Activated T-helper 1 cell treated with anti-CD3 and anti-CD28 coated beads, Interleukin-12 subunit alpha, Interleukin-12 subunit beta, Interleukin-2, Interleukin-4 antibody, amounts not matched to agents 30 ng/mL and 10 ng/mL and 1 ng/mL, durations not matched to agents 14 hours and 24 hours and 36 hours (primary cell): ENCODE measurements at places on chromosomes 7 and 10.

DNA sequence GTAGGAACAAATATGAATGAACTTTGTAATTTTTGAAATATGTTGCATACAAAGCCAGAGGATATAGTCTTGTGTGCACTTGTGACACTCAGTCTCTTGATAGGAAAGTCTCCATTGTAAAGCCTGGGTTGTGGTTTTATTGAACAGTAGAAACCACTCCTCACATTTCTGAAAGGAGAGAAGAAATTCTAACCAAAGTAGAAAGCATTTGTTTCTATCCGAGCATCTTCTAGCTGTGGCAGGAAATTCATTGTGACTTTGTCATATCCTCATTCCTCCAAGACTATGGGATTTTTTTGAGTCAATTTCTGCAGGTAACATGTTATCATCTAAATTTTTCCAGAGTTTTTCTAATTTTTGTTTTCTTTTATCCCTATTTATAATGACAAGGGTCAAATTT, 55.5 kb upstream of the NCF1 start:
- DNase-seq: no peak

DNA sequence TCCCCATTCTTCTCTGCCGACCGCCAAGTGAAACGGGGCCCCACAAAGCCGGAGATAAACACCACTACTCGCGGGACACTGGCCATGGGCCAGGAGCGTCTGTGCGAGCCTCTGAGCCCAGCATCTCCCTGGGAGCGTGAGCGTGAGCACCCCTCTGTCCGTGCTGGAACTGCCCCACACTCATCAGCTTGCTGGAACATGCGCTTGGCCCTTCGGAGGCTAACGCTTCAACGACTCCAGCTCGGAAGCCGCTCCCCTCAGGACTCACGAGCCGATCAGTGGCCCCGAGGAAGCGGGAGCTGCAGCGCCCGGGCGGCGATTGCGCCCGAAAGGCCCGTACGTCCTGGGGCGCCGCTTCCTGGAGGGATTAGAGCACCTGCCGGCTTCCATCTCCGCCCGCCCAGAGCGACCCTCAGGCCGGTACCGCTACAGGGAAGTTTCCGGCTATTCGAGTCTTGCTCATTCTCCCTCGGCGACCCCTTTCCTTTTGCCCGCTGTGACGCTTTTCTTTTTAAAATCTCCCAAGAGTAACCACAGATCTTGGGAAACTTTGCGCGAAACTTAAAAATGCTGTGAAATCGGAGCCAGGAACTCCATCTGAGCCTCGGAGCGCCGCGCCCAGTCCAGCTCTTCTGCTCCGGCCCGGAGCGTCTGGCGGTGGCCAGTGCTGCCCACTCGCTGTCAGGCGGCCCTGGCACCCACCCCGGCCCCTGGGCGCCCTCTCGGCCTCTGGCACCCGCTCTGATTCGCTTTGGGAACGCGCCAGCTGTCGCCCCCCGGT, 1.0 kb downstream of the TLL2 start:
- no peak for DNase-seq

DNA sequence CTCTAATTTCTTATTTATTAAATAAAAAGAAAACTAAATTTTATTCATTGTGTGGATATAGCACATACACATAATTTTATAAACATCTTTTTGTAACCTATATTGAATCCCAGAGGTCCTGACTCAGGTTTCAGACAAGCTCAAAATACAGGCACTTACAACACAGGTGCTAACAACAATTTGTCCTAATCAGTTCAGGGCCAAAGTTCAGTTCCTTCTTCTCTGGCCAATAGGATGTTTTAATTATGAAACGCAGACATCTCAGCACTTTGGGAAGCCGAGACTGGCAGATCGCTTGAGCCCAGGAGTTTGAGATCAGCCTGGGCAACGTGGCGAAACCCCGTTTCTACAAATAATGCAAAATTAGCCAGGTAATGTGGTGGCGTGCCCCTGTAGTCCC, 15.0 kb downstream of the RPA3 start:
- no peak for DNase-seq

DNA sequence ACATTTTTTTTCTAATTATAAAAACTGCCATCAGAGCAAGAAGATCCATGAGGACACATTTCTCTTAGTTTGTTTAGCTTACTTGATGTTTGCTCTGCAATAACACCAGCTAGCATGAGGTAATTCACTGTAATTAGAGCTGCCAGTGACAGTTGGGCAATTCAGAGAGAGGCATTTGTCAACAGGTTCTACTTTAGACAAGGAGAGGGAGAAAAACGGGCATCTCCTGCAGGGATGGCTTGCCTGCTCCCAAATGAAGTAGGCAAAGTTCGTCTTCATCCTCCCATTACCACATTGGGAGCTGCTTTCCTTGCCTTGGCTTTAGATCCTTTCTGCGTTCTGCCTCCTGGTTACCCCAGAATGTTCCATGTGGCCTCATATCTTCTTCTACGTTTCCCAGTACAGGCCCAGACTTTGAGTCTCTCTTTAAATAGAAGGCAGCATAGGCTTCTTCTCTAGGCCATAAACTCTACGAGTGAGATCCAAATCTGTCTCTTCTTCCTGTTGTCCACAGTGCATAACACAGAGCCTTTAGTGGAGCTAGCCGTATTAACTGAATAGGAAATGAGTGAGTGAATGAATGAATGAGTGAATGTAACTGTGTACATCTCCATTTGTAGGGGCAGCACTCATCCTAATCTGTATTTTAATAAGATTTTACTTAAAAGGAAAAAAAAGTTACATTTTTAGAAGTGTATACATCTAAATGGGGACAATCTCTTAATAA, 21.2 kb downstream of the ASB15 start:
- DNase-seq: no peak

GRCh38 chr10:117417196-117417595, 42.0 kb upstream of the PDZD8 start:
- DNase-seq: no peak

- no peak for DNase-seq
Measured at GRCh38 chr10:59126991-59127390, 49.5 kb upstream of the PHYHIPL start.

GRCh38 chr10:102046095-102046494, 9.9 kb downstream of the ARMH3 start:
- no peak for DNase-seq

DNA sequence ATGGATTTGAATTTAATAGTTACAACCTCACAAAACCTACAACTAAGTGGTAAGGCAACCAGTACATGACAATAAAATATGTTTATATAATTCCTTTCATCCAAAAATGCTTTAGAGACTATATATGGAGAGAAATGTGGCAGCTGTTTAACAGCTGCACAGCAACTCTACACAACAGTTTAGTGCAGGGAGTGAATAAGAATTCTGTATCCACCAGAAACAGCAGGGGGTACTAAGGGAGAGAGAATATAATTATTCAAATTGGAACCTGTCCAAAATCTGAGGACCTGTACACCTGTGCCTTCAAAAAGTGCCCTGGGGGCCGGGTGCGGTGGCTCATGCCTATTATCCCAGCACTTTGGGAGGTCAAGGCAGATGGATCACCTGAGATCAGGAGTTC, 49.6 kb downstream of the POLL start:
- DNase-seq: no peak

- no peak for DNase-seq
Measured at GRCh38 chr10:14416308-14416700, 85.6 kb upstream of the FRMD4A start.

DNA sequence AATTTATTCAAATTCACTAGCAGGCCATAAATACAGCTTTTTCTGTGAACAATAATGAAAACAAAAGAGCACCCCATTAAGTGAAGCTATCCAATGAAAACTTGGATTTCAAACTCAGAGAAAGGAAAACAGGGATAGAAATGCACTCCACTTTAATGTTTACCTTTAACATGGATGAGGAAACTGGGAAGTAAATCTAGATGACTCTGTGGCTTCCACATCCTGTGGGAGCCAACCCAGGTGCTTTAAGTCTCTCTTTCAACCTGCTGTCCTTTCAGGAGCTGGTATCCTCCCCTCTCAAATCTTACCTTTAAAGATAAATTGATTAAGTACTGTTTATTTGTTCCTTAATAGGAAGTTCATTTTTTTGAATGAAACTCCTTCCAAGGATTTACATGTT, 21.5 kb upstream of the SGMS1 start:
- DNase-seq: no peak

DNA sequence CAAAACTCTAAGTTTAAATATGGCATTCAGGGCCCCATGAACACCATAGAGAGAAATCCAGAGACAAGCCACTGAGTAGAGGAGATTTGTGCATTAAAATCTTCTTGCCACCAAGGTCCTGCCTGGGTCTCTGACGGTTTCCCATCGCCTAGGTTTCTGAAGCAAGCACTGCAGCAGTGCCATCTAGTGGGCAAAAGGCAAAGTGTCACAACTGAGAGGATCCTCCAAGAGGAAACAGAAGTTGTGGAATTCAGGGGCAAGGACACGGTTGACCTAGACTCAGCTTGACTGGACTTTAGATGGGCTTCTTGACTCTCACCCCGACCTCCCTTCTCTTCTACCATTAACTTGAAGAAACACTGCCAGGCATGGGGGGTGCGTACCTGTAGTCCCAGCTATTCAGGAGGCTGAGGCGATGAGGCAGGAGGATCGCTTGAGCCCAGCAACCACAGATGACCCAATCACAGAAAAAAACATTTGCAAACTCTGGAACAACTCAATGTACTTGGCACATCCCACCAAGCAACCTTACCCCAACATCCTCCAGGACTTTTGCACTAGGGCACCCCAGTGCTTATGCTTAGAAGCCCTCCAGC, 604.1 kb downstream of the GALNT17 start:
- DNase-seq: peak; percentile 9

DNA sequence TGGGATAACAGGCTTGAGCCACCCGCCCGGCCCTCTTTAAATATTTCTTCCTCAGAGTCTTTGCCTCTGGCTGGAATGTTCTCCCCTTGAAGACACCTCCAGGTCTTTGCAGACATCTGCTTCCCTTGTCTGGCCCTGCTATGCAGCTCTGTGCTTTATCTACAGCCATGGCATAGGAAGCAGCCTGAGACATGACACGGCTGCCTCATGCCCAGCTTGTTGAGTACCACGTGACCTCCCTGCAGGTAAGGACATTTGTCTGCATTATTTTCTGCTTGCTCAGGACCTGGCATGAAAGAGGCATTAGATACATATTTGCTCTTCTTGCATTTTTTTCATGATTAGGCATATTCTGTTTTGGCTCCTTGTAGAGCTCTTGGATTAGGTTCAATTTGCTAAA, 113.8 kb upstream of the KLF6 start:
- DNase-seq: no peak

GRCh38 chr10:130046591-130046990, 64.0 kb downstream of the C10orf143 start:
- no peak for DNase-seq

DNA sequence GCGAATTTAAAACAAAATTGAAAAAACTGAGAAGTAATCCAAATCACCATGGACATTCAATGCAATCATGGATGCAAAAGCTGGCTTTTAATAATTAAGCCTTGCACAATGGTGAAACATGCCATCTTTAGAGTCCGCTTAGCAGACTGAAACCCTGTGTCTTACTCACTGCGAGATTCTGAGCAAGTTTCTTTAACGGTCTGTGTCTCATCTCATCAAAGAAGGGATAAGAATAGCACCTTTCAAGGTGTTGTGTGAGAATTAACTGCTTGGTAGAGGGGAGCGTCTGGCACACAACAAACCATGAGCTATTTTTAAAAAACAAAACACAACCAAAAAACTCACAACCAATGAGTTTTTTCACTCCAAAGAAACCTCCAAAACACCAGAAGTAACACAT, 21.4 kb downstream of the ACBD7 start:
- no peak for DNase-seq

- no peak for DNase-seq
Measured at GRCh38 chr10:94678475-94678874, 5.1 kb upstream of the CYP2C18 start.

GRCh38 chr10:86868353-86868752, 89.1 kb downstream of the MMRN2 start:
- no peak for DNase-seq

DNA sequence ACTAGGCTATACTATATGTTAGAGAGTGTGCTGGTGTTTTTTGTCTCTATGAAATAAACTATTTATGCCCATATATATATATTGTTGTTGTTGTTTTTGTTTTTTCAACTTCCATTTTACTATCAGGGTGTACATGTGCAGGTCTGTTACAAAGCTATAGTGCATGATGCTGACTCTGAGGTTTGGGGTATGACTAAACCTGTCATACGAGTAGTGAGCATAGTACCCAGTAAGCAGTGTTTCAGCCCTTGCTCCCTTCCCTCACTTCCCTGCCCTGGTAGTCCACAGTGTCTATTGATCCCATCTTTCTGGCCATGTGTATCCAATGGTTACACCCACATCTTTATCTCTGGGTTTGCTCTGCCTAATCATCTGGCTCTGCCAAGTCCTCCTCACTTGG, 101.8 kb downstream of the FAS start:
- DNase-seq: no peak

- DNase-seq: no peak
Measured at GRCh38 chr7:120504386-120504785, 231.4 kb downstream of the KCND2 start.

- DNase-seq: no peak
Measured at GRCh38 chr7:72035266-72035665, 376.9 kb downstream of the CALN1 start.

DNA sequence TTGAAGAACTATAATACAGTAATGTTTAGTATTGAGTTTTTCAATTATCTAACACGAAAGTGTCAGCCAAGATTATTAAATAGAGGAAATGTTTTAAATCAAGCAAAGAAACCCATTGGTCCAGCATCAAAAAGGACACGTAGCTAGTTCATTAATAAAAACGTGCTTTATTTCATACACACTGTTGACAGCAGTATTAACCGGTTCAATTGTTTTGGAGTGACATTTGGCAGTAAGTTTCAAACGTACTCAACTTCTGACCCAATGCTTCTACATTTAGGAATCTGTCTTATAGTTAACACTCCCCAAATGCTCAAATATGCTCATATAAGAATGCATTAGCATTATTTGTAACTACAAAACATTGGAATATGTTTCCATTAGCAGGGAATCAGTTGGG, 41.3 kb downstream of the SLC16A12 start:
- no peak for DNase-seq

DNA sequence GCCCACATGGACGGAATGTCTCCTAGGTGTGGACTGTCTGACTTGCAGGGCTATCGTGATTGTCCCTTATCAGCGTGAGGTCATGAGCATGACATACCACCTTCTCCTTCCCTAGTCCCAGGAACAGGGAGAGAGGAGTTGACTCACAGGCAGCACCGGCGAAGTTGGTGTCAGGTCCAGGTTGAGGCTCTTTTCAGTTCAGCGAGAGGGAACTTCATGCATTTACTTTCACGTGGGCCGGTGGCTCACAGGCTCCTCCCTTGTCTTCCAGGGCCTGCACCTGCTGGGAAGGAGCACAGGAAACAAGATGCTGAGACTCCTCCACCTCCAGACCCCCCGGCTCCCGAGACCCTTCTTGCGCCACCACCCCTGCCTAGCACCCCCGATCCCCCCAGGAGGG, 46.1 kb downstream of the PROSER2 start:
- no peak for DNase-seq

- DNase-seq: no peak
Measured at GRCh38 chr10:125299461-125299860, 139.1 kb upstream of the CTBP2 start.

- DNase-seq: no peak
Measured at GRCh38 chr10:6978187-6978627, 398.1 kb upstream of the PRKCQ start.

GRCh38 chr7:20738518-20739481, 47.9 kb downstream of the SP8 start:
- DNase-seq: no peak
